ENCODE measurements at places on chromosomes 3 and 15.

DNA sequence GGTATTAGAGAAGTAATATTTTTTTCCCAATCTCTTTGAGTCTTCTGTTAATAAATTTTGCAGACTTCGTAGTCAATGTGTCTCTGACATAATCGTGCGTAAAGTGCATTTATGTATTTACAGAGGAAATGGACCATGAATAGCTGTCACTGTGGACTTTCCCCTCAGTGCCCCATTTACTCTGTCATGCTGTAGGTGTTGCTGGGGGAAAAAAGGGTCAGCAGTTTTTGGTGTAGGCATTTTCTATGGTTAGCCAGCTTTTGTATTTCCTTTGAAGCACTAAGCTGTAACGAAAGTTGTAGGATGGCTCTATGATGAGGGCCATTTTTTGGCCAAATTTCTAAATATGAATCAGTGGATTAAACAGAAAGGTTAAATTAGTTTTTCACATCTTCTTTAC, 598.4 kb downstream of the FGF12 start:
- no peak for DNase-seq

GRCh38 chr3:149967086-149967685, 3.5 kb downstream of the PFN2 start:
- no peak for DNase-seq

DNA sequence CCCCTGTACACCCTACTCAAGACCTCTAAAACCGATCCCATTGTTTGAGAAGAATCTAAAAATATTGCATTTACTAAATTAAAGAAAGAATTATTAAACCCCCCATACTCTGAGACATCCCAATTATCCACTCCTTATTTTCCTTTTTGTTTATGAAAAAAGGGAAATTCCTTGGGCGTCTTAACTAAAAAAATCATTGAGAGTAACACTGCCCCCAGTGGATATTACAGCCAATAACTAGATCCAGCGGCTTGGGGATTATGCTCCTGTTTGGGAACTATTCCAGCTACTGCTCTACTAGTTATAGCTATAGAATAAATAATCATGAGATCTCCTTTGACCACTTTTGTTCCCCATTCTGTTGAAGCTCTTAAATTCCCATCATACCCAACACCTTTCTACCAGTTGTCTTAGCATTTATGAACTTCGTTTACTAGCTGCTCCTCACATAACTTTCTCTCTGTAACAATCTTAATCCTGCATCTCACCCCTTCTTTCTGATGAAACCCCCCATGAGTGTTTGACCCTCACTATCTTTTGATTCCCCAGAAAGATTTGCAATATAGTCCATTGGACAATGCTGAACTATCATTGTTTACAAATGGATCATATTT, 12.7 kb upstream of the CFAP91 start:
- DNase-seq, result no peak

- no peak for DNase-seq
These were observed 12.8 kb upstream of the MAGEF1 start for GRCh38 chr3:184724699-184725098.

DNA sequence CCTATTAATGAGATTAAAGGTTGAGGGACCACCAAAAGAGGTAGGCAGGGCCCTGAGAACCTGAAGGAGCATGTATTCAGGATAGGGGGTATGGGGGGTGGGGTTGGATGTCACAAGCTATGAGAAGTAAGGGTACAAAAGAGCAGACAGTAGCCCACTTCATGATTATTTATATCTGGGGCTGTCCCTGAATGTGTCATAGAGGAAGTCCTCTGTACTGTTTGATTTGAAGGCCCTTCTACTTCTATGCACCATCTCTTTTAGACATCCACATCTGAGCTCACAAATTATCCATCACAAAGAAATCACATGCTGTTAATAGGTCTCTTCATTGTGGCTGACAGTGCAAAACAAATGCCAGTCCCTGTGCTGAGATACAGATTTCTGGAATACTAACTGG, 68.6 kb downstream of the FHIT start:
- DNase-seq, result no peak

GRCh38 chr3:113623324-113623723, 73.1 kb downstream of the USF3 start:
- no peak for DNase-seq

DNA sequence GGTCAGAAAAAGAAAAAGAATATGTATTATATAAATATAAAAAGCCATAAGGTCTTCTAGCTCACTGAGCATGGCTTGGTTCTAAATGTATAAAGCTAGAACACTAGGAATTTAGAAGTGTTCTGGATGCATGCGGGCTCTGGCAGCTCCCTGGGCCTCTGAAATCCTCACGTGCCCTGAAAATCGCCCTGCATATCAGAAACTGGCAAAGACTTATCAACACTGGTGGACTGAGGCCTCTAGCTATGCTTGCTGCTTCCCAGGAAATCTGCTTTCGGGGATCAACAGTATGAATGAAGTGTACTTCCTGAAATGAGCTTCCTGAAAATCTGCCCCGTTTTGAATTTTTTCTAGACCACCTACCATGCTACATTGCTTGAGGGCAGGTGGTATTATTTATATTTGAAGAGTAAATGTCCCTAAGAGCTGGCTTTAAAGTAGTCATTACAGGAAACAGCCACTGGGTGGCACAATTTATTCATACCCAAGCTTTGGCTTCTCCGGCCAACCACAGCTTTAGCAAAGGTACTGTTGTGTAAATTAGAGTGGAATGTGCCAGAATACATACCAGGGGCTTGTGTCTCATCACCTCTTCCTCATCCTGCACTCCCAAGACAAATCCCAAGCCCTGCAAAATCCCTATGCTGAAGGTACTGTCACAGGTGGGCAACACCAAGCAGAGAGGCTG, 17.7 kb downstream of the CRTAP start:
- DNase-seq, result no peak

DNA sequence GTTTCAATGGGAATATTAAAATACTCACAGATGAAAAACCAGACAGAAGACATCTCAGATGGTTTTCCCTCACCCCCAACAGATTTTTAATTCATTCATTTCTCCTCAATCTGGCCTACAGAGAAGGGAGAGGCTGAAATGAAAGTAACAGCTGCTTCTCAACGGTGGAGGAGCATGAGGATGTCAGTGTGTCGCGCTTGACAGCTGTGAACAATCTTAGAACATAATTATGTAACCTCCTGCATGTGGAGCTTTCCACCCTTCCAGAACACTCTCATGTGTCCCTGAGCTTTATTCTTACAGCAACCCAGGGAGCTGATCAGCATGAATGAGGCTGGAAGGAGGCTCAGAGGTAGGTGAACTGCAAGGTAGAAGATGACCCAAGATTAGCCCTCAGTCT, 52.7 kb downstream of the MB21D2 start:
- DNase-seq, result no peak

GRCh38 chr3:124275412-124275811, 283.5 kb upstream of the ROPN1 start:
- DNase-seq, result peak; percentile 86

DNA sequence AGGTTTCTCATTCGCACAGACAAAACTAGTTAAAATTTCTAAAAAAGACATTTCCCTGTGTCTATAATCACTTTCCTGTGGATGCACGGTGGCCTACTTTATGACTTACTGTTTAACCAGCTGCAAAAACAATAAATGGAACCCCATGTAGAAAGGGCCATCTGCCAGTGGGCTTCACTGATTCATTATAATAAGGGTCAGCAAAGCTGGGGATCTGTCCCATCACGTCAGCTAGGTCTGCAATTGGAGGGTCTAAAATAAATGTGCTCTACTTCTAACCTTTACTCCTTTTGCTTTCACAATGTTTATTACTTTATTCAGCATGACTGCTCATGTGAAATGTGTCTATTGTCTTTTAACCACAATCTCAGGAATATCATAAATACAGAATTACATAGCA, 43.1 kb upstream of the NMD3 start:
- no peak for DNase-seq

- no peak for DNase-seq
These were observed 74.6 kb downstream of the CNTN3 start for GRCh38 chr3:74539876-74540275.

DNA sequence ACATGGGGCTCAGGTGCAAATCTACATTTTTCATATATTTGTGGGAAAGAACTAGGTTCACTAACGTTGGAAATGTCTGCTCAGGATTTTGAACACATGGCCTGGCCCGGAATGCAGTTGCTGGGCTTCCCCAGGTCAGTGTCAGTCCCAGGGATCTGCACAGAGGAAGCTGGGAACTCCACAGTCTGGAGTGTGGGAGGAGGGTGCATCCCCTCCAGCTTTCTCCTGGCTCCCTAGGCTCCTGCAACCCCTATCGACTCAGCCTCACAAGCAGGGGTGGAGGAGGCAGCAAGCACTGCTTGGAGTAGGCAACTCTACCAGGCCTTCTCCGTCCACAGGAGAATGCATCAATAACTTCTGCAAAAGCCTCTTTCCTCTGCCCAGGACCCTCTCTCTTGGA, 30.1 kb upstream of the HCN4 start:
- DNase-seq, result no peak

- DNase-seq, result no peak
These were observed 2.6 kb downstream of the ST3GAL6 start for GRCh38 chr3:98765721-98766120.

- DNase-seq, result no peak
These were observed 45.4 kb downstream of the IGF2BP2 start for GRCh38 chr3:185779461-185779860.

Data from tibial artery (tissue), 4 donors.